ENCODE measurements at places on chromosomes 1 and 21.

DNA sequence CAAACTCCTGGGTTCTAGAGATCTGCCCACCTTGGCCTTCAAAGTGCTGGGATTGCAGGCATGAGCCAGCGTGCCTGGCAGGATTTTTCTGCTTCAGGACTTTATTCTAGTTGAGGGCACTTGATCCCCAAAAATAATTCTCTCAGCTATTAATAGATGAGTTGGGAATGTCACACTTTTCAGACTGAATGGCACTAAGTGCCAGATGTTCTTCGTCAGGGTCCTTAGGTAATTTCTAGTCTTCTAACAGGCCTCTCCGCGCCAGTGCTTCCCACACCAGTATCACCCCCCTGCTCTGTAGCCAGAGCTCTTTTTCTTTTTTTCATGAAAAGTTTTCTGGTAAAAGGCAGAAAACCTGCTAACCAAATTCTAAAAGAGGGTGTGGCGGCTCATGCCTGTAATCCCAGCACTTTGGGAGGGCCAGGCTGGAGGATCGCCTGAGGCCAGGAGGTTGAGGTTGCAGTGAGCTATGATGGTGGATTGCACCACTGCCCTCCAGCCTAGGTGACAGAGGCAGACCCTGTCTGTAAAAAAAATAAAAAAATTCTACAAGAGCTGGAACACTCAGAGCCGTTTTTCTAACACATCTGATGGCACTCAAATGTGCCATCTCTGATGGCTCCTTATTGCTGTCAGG is 6.1 kb upstream of the SARS1 start:
- DNase-seq, result no peak

GRCh38 chr1:224774378-224774777 is 155.1 kb upstream of the DNAH14 start:
- no peak for DNase-seq

DNA sequence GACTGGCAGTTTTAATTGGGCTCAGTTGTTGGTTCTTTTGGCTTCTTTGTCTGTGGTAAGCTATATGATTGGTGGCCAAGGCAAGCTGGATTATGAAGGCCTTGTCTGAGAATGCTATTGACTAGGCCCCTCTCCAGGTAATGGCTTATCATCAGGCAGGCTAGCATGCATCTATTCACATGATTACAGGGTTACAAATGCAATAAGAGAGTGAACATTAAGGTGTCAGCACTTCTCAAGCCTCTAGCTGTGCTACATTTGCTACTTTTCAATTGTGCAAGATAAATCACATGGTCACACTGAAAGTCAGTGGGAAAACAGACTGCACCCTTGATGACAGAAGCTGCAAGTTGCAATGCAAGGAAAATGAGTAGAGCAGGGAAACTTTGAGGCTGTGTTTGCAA is 550.9 kb upstream of the TMPRSS15 start:
- DNase-seq, result no peak

- no peak for DNase-seq
Observed at GRCh38 chr1:234621657-234622335, 11.8 kb upstream of the IRF2BP2 start.

DNA sequence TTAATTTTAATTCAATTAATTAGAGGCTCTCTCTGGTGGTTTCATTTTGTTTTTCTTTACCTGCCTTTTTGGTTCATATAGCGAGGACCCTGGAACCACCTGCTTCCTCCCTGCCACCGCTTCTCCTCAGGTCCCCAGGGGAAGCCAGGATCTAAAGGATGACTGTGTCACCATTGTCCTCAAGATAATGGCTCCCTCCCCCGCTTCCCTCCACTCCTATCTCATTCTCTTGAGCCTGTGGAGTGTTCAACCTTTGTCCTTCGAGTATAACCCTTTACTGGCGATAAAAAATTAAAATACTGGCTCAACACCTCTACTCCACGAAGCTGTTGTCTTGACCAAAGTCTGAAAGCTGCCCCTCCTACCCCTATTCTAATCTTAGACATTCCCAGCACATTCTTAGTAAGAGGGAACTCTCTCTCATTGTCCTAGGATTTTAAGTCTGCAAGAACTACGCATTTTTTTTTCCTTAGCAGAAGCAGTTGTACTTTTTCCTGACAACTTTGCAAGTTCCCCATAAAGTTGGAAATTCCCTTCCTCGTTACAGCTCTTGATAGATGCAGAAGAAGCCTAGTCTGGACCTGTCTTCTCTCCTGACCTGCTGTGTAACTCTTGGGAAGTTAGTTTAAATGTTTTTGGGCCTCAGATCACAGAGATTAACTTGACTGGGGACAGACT is 12.6 kb upstream of the MAPKAPK2 start:
- no peak for DNase-seq

DNA sequence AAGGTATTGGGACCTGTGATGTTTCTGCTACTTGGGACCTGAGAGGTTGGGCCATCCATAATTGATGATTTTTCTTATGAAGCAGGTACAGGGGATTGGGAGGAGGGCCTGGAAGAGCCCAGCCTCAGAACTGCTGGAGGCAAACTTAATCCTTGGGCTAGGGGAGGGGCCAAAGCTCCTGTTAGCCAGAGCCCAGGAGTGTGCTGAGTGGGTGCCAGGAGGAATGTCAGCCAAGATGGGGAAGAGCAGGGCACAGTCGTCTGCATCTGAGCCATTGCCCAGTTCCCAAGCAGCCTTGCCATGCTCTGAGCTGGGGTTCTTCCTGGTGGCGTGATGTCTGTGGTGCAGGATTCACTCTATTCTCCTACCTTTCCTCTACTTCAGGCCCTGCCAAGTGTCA is 5.8 kb downstream of the MAPKAPK2 start:
- no peak for DNase-seq

GRCh38 chr1:117375327-117375726 is 8.1 kb downstream of the MAN1A2 start:
- DNase-seq, result no peak

DNA sequence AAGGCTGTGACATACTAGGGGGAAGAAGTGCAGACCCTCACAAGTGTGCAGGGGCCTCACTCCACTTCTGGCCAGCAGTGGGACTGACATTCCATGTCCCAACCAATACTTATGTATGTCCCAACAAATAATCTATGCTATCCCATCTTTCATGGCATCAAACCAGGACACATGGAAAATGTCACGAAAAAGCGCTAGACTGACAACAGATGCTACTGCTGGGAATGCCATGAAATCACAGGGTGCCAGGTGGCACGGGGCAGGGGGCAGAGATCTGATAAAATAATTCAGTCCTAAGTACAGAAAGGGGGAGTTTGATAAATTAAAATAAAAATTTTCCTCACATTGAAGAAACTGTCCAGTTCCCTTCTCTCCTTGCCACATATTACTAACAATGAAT is 27.6 kb upstream of the BCAS2 start:
- DNase-seq, result no peak

DNA sequence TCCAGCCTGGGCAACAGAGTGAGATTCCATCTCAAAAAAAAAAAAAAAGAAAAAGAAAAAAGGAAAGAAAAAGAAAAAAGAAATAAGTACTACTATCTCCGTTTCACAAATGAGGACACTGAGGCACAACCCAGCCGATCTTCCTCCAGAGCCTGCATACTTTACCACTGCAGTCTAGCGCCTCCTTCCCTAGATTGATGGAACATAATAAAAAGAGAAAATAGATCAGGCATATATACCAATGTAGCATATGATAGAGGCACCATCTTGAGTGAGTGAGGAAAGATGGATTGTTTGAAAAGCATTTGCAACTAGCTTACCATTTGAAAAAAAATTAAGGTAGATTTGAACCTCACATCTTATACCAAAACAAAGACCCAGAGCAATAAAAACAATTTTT is 5.2 kb upstream of the DPM3 start:
- no peak for DNase-seq

DNA sequence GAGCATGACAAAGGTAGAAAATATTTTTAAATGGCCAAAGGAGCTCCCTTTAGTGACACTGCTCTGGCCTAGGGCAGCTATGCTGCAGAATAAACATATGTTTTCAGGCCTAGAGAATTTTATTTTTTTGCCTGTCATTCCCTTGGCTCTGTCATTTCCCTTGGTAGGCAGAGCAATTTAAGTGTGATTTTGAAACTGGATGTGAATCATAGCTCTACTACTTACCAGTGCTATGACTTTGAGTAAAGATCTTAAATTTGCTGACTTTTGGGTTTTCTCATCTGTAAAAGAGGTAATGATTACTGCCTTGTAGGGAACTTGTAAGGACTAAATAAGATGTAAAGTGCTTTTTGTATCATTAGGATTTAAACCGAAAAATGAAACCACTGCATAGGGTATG is 189.0 kb upstream of the ZRANB2 start:
- no peak for DNase-seq

DNA sequence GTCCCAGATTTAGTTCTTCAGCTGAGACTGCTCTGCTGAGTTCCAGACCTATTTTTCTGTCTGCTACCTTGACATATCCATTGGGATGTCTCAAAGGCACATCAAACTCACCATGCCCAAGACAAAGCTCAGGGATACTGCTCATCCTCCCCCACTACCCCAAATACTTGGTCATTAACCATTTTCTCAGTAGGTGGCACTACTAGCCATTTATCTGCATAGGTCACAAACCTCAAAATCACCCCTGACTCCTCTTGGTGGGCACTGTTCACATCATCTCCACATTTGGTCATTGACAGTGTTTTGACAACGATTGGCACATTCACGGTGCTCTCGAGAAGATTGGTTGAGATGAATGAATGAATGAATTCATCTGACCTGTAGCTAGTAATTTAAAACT is 32.1 kb downstream of the CACNA1S start:
- no peak for DNase-seq

GRCh38 chr1:234208791-234209190 is 164.5 kb upstream of the COA6 start:
- no peak for DNase-seq

GRCh38 chr1:177425199-177425598 is 254.4 kb downstream of the BRINP2 start:
- DNase-seq, result no peak

DNA sequence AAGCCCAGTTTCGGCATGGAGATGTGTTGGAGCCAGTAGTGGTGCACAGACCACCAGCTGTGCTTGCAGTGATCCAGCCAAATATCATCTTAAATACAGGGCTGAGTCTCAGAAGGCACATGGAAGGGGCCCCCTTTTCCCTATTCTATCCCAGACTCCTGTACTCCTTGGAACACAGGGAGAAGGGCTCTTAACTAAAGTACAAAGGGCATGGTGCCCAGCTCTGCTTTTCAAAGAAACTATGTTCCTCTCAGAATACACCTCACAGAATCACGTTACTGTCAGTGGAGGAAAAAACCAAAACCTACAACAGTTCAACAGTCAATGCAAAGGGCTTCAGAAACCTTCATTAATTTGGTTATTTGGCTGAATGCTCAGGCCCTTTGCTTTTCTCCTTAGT is 180.6 kb upstream of the C1orf105 start:
- no peak for DNase-seq

GRCh38 chr1:15735304-15736037 is 587 bp upstream of the SLC25A34 start:
- no peak for DNase-seq

- no peak for DNase-seq
Observed at GRCh38 chr21:43867948-43868347, 2.9 kb downstream of the AGPAT3 start.

- DNase-seq, result no peak
Observed at GRCh38 chr1:51592711-51593110, 24.2 kb upstream of the OSBPL9 start.

DNA sequence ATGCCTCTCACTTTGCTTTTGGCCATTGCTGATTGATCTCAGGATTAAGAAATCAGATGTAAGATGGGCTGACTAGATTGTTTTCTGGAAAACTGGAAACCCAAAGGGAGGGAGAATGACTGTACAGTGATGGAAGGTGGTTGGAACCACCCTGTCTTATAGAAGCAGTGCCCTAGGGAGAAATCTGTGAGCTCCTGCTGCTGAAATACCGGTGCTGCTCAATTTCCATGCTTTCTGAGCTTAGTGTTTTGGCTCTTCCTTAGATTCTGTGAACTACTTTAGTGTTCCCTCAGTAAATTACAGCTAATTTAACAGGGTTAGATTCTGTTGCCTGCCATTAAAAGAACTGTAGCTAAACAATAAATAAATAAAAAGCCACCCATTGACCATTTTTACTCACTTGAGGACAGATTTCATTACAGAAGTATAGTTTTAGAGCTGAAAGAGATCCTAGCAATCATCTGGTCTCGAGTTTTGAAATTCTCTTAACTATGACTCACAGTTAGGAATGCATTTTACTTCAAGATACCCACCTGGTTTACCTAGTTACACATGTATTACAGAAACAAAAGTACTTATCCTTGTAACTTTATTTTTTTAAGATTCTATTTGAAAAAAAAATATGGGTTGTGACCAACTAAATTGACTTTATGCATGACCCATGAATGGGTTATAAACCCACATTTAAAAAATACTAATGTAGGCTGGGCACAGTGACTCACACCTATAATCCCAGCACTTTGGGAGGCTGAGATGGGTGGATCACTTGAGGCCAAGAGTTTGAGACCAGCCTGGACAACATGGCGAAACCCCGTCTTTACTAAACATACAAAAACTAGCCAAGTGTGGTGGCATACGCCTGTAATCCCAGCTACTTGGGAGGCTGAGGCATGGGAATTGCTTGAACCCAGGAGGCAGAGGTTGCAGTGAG is 33.2 kb downstream of the CAMSAP2 start:
- DNase-seq, result no peak

DNA sequence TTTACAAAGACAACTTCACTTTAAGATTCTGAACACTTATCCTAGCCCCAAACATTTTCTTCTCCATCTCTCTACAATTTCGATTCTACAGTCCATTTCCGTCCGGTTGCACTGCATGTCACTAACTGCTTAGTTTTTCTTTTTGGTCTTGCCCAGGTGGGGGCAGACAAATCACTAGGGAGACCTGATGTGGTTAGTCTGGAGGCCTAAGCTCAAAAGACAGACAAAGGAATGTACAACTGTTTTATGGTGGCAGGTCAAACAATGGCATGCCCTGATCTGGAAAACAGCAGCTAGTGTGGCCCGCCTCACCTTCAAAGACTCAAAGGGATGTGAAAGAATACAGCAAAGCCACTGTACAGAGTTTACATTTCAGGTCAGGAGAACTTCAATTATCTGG is 3.8 kb downstream of the ETV3 start:
- no peak for DNase-seq

GRCh38 chr1:205339197-205339702 is 17.5 kb downstream of the KLHDC8A start:
- no peak for DNase-seq

- DNase-seq, result no peak
Observed at GRCh38 chr1:243842161-243842560, 7.9 kb downstream of the AKT3 start.

- no peak for DNase-seq
Observed at GRCh38 chr1:5311147-5311546, 656.7 kb downstream of the AJAP1 start.

DNA sequence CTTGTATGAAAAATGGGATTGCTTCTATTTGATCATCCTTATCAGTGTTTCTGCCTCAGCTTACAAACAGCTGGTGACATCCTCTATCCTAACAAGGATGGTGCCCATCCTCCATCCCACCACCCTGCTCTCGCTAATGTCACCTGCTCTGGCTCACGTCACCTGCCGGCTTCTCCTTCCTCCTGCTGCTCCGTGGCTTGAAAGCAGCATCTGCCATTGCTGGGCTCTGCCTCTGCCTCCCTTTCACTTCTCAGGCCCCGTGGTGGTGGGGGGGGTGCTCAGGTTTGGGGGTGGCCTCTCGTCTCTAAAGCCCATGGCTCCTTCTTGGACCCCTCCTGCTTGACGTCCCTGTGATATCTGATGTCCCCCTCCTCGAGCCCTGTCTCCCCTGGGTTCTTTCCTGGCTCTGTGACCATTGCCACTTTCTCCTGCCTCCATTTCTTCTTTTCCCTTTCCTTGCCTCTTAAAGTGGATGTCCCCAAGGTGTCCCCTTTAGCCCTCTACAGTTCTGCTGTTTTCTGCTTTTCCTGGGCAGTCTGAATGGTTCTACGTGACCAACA is 135.5 kb upstream of the ERRFI1 start:
- DNase-seq, result no peak

Data from stimulated activated CD4-positive, alpha-beta T cell treated with anti-CD3 and anti-CD28 coated beads, TNF-alpha, amount 100 ng/mL, for 1 hour (primary cell).